CD4-positive, alpha-beta T cell treated with Interleukin-6 for 4 hours (primary cell): ENCODE measurements at places on chromosomes 2 and 18.

DNA sequence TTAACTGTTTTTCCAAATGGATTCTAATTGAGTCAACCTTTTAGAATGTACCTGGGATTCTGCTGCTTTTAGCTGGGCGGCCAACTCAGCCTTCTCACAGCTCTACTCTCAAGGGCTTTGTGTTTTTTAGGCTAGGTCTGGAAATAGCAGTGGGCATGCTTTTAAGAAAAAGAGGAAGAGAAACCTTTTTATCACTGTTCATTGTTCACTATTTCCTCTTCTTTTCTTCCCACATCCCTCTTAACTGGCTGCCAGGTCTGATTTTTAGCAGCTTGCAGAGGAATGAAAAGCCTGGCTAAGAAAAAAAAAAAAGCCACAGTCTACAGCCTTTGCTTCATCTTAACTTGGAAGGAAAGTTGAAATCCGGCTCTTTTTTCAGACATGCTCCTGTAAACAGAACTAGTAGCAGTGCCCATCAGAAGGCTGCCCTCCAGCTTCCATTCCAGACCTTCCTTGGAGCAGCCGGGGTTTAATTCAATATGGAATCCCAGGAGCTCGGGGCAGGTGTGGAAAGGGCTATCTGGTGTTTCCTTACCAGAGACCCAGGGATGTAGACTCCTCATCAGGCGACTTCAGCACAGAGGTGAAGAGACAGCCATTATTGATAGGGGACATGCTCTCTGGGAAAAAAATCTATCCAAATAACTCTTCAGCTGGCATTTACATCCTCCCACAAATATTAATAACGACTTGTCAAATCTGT is 230.7 kb downstream of the MYO3B start:
- no peak for DNase-seq

DNA sequence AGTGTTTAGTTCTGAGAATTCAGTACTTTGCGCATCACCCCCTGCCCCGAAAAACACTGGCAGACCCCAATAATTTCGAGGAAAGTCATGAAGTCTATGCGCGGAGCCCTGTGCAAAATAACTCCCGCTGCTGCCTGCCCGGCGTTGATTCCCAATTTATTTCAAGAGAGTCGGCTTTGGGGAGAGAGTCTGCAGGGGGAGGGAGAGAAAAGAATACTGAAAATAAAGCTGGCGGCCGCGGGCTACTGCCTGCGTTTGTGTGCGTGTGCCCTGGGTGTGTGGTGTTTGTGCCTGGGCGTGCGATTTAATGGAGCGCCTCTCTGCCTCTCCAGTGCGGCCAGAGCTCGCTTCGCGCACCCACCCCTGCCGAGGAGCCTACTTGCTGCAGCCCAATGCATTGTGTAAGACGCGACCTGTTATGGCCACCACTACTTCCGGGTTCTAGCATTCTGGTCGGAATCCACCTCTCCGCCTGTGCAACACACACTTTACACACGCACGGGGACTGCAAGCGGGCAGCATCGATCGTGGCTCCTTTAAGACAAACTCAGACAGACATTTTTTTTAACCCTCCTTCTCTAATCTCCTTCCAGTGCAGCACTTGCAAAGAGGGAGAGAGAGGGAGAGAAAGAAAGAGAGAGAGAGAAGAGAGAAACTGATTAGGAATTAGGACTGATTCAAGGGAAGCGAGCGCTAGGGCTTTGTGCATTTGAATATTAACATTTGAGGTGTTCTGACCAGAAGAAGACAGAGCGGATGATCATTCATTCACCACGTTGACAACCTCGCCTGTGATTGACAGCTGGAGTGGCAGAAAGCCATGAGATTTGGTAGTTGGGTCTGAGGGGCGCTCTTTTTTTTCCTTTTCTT is at the start of gene MEIS1:
Gene MEIS1, plus strand, starts transcription at position 447 of the 870 bp plus-strand sequence. CDS start 732 bp downstream, outside the sequence.
- DNase-seq: no peak

GRCh38 chr18:73684647-73685046 is 463.0 kb downstream of the FBXO15 start:
- DNase-seq: no peak

DNA sequence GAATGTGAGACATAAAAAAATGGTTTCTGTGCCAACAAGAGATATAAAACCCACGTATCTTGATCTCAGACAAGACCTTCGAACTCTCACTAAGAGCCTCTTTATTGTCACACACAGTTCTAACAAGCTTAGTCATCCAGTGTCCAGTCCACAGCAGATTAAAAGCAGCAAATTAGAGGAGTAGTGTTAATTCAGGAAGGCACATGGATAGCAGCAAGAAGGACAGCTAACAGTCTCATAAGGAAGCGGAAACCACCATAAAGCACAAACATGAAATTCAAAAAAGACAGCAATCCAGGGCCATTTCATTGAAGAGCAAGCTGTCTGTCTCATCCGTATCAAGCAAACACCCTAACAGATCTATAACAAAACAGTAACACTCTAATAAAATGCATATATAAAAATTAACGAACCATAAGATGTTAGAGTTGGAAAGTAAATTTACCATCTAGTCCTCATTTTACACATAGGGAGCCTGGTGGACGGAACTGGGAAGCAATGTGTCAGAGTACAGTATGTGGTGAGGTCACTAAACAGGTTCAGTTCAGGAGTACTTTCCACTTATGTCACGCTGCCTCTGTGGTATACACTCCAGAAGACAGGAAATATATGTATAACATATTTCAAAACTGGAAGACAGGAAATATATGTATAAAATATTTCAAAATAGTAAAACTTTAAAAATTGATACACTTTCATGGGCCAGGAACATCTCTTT is 18.3 kb downstream of the AAK1 start:
- no peak for DNase-seq

GRCh38 chr2:7394195-7394594 is 477.0 kb downstream of the RNF144A start:
- DNase-seq: no peak

DNA sequence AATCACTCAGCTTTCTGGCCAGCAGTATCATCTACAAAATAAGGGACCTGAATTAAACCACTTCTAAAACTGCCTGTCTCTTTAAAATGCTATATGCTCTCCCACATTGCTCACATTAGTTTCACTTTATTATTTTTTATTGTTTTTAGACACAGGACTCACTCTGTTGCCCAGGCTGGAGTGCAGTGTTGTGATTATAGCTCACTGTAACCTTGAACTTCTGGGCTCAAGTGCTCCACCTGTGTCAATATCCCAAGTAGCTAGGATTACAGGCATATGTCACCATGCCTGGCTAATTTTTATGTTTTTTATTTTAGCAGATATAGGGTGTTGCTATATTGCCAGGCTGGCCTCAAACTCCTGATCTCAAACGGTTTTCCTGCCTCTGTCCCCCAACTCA is 591.3 kb upstream of the ZNF804A start:
- no peak for DNase-seq

- no peak for DNase-seq
Observed at GRCh38 chr18:331221-331821, 63.5 kb upstream of the THOC1 start.

GRCh38 chr2:204133476-204133875 is 196.9 kb downstream of the ICOS start:
- DNase-seq: no peak

- no peak for DNase-seq
Observed at GRCh38 chr2:19031642-19032041, 326.8 kb downstream of the OSR1 start.

DNA sequence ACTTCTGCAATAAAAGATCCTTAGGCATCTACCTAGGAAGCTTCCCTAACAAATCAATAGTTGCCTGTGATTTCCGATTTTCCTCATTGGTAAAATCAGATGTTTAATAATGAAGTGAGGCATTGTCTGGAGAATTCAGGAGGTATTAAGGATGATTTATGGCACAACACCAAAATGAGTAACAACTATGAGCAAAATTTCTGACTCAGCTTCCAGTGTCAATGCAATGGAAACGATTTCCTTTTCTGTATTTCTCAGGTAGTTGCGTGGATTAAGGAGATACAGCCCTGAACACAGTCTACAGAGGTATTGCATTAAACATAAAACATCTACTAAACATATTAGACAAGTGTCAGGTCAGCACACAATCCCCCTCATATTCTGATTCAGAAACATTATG is 99.5 kb downstream of the EPB41L3 start:
- DNase-seq: no peak

- no peak for DNase-seq
Observed at GRCh38 chr2:108169982-108170625, 69.7 kb upstream of the SULT1C3 start.

DNA sequence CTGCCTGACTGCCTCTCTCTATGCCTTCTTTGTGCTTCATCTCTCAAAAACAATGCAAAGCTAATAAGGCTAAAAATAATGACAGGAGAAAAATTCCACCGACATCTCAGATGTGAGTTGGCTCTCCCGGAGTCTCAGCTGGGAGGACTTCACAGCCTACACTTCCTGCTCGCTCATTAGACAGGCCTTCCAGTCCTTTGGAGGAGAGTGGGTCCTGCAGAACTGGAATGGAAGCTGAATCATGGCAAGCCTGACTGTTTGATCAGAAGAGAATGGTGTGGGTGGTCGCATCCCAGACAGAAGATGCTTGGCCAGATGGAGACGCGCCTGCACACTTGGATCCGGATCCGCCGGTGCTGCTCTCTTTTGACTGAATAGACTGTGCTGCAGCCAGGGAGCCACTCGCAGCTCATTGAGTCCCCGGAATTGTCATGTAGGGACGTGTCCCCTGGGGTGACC is 49.7 kb downstream of the TRIB2 start:
- DNase-seq: no peak

GRCh38 chr2:36912695-36913094 is 53.6 kb downstream of the STRN start:
- DNase-seq: no peak

DNA sequence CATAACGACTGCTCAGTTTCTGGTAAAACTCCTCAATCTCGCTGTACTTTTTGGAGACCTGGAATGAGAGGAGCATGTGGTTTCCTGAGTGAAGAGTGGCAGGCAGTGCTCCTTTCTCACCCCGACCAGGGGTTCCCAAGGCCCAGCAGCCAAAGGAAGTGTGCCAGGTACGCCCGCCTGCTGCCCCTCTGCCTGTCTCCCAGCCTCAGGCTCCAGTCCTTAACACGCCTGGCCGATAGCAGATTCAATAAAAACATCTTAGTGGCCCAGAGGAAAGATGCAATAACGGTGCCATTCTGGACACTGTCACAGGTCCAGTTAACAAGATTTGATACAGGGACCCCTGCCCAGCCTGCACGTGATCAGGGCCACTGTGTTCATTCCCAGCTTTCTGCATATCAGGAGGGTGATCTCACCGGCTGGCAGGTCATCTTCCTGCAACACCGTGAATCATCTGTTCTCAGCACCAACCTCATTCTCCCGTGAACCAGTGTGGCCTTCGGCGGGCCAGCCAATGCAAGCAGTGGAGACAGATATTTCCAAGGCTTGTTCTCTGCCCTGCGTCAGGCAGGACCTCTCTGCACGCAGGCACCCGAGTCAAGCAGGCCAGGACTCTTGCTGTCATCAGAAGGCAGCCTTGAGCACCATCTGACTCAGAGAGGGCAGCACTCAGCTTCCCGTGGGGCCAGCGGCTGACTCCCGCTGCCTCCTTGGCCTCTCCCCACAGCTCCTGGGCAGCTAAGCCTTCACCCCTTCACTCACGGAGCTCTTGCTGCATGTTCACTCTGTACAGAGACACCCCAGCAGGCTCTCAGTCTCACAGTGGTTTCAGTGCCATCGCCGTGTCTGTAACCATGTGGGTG is 9.5 kb downstream of the HS1BP3 start:
- DNase-seq: no peak

GRCh38 chr2:211114826-211115455 is 558.5 kb downstream of the CPS1 start:
- no peak for DNase-seq

- no peak for DNase-seq
Observed at GRCh38 chr2:41990688-41991087, 57.1 kb upstream of the PKDCC start.

DNA sequence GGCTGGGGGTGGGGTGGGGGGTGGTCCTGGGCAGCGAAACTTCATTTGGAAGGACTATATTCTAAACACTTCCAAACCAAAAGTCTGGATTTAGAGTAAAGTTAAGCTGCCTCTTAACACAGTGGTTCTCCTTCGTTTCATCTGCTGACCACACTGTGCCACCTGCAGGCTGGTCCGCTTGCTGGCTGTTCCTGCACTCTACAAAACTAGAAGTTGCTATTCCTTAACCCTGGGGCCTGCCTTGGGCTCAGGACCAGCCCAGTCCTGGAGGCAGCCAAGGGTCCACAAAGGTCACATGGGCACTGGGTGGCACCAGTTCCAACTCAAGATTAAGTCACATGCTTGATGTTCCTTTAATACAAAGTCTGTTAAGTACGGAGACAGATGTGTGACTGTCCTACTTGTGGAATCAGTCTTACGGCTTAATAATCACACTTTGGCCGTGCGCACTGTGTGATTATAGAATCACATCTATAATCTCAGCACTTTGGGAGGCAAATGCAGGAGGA is 195.4 kb downstream of the FAM210A start:
- DNase-seq: peak; percentile 46

DNA sequence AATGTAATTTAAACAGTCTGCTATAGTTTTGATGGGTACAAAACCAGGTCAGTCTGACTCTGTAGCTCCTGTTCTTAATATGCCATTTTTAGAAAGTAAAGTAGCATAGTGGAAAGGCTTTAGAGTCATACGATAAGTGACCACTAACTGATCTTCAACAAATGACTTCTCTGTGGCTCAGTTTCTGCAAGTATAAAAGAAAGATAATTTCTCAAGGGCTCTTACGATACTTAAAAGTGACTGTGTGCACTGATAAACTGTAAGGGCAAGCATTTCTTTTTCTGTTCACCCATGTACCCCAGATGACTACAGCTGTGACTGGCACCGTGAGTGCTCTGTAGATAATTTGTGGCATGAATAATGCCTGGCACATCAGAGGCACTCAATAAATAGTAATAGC is 178.7 kb downstream of the LCLAT1 start:
- DNase-seq: no peak

DNA sequence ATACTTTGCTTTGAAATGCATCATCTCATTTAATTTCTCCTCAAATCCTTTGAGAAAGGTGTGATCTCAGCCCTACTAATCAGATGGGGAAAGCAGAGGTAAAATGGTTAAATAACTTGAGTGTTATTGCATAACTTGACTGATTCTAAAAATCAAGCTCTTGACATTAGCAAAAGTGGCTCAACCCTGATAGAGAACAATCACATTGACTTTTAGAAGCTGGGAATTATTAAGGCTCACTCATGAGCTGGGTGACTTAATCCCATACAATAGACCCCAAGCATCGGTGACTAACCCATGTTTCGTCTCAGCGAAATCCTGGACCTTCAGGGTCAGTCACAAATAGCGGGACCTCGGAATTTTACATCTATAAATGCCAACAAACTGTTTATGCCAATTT is 378.9 kb downstream of the NBAS start:
- no peak for DNase-seq

- DNase-seq: no peak
Observed at GRCh38 chr2:48651158-48651790, 33.6 kb downstream of the GTF2A1L start.

DNA sequence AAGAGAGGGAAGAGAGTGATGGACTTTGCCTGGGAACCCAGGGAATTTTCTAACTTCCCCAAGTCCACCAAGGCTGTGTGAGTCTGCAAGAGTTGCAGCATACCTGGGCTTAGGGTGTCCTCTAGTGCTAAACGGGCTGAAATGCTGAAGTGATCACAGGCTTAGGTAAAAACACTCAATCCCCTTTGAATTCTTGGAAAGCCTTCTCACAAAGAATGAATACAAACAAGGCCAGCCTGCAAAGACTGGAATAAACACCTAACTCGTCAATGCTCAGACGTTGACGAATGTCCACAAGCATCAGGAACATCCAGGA is 30.0 kb upstream of the BMP10 start:
- no peak for DNase-seq

- no peak for DNase-seq
Observed at GRCh38 chr2:222057347-222058073, 241.3 kb downstream of the PAX3 start.

- DNase-seq: peak; percentile 59
Observed at GRCh38 chr2:74843899-74844298, 10.0 kb downstream of the HK2 start.
